ENCODE measurements at places on chromosomes 4 and X. TPM values are rescaled to one million over a fixed set of nuclear protein-coding genes. Genes with fewer than 3 reads are reported as not detected.

CT45A6 gene
- not detected for total RNA-seq

F11 gene
- total RNA-seq = 1.0 TPM

DNA sequence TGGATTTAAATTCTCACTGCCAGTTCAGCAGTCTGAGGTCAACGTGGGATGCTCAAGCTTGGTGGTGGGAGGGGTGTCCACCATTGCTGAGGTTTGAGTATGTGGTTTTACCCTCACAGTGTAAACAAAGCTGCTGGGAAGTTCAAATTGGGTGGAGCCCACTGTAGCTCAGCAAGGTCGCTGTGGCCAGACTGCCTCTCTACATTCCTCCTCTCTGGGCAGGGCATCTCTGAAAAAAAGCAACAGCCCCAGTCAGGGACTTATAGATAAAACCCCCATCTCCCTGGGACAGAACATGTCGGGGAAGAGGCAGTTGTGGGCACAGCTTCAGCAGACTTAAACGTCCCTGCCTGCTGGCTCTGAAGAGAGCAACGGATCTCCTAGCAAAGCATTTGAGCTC is 14.9 kb upstream of the RRAGB start:
- H3K4me3 ChIP-seq = no peak overlapping the region
- DNase-seq = no peak
- no peaks in the 10 kb centered on the region for H3K36me3 ChIP-seq
- no peaks in the 10 kb centered on the region for H3K4me1 ChIP-seq

CNOT6L gene
- 30.0 TPM for total RNA-seq

- no peaks in the 10 kb centered on the region for H3K27me3 ChIP-seq
- peaks cover 41% of the 10 kb centered on the region for H3K36me3 ChIP-seq
Observed at GRCh38 chr4:76960014-76960413, 10.5 kb downstream of the SEPTIN11 start.

DNA sequence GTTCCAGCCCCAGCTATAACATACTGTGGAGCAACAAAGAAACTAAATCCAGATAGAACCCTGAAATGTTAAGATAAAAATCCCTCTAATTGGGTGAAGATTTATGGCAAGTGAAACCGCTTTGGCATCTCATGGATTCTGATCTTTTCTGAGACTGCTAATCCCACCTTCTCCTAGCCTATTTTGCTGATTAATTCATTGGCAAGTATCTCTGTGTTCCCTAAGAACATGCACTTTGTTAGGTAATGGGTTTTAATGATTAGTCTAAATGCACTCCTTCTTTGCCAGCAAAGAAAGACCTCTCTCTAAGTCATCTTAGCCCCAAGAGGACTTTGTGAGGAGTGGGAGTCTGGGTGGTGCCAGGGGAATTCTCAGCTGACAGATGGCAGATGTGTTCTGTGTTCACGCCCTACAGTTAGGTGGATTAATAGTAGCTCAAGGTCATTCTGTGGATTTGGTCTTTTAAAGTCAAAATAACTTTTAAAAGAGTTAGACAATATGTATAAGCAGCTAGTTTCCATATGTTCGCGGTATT is 171.3 kb downstream of the UNC5C start:
- no peak overlapping the region for H3K4me3 ChIP-seq
- H3K4me1 ChIP-seq = peaks cover 30% of the 10 kb centered on the region
- peaks cover 18% of the 10 kb centered on the region for H3K27me3 ChIP-seq
- DNase-seq = no peak
- no peak overlapping the region for H3K27ac ChIP-seq

DNA sequence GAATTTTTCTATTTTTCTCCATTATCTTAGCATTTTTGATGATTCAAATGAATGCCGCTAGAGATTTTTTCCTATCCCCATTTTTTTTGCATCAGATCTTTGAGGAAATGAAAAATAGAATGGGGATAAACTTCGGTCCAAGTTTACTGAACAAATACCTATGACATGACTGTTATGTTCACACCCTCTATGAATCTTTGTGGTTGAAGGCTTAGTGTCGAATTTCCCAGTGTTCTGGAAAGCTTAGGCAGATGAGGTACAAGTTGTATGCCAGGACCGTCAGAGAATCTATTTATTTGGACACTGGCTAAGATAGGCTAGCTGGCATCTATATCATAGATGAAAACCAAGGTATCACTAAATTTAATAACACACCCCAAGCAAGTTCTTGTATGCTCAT is 123.4 kb downstream of the SPCS3 start:
- H3K27ac ChIP-seq = no peak overlapping the region
- H3K4me3 ChIP-seq = no peak overlapping the region

Measured in type B pancreatic cell (in vitro differentiated cells).